Upper lobe of left lung (tissue), 6 donors: ENCODE measurements at places on chromosomes 5 and 9. TPM values are rescaled to one million over a fixed set of nuclear protein-coding genes. Genes with fewer than 3 reads are reported as not detected.

SHOC1 gene
- not detected for total RNA-seq

IGIP gene
- 11.9 TPM for total RNA-seq

LURAP1L gene
- 27.6 TPM for total RNA-seq

FGF1 gene
- 0.76 TPM for total RNA-seq

PCDHGA10 gene
- 19.9 TPM for total RNA-seq

GRCh38 chr5:2487152-2487763, 264.2 kb downstream of the IRX2 start:
- DNase-seq = no peak
- no peak overlapping the region for H3K4me3 ChIP-seq
- H3K27me3 ChIP-seq = no peaks in the 10 kb centered on the region
- no peak overlapping the region for H3K27ac ChIP-seq

- H3K27me3 ChIP-seq = no peaks in the 10 kb centered on the region
- H3K4me1 ChIP-seq = peaks cover 6% of the 10 kb centered on the region
- no peaks in the 10 kb centered on the region for H3K36me3 ChIP-seq
- H3K4me3 ChIP-seq = no peak overlapping the region
- no peak for DNase-seq
- no peak overlapping the region for H3K27ac ChIP-seq
Measured at GRCh38 chr5:81631124-81631523, 119.8 kb downstream of the SSBP2 start.

DNA sequence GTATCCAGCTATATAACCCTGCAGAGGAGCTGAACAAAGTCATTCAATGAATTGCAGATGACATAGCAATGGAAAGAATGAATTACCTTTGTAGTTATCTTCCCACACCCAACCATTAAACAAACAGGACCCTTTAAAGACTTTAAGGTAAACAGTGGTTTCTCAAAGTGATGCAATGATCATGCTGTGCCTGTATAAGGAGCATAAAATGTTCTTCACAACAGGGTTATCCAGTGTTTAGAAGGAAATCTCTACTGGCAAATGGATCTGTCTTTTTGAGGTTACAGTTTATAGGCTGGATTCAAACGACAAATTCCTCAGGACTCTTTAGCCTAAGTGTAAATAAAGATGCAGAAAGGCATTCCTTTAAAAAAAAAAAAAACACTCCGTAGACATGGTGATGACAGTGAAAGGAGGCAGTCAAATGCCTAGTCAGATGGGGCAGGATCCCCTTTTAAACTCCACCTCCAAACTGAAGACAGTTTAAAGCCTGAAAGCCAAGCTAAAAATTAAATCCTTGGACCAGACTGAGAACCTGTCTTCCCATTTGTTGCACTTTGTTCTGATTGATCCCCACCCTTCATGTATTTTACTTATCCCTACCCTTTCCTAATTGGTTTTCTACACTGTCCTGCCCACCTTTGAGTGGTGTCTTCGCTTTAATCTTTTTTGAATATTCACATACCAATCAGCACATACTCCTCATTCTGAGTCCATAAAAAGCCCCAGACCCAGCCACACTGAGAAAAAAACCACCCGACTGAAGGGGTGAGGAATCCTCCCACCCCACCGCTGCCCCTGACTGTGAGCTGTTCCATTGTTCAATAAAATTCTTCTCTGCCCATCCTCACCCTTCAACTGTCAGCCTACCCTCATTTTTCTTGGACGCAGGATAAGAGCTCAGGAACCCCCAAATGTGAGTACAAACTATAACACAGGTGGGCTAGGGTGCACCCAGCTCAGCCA, 761.3 kb upstream of the DMAC1 start:
- no peaks in the 10 kb centered on the region for H3K4me1 ChIP-seq
- no peaks in the 10 kb centered on the region for H3K36me3 ChIP-seq
- no peaks in the 10 kb centered on the region for H3K27me3 ChIP-seq
- no peak for DNase-seq

GRCh38 chr9:6133346-6134063, 82.1 kb upstream of the IL33 start:
- DNase-seq = no peak
- H3K4me1 ChIP-seq = no peaks in the 10 kb centered on the region
- H3K36me3 ChIP-seq = no peaks in the 10 kb centered on the region
- no peak overlapping the region for H3K27ac ChIP-seq
- no peak overlapping the region for H3K4me3 ChIP-seq

DNA sequence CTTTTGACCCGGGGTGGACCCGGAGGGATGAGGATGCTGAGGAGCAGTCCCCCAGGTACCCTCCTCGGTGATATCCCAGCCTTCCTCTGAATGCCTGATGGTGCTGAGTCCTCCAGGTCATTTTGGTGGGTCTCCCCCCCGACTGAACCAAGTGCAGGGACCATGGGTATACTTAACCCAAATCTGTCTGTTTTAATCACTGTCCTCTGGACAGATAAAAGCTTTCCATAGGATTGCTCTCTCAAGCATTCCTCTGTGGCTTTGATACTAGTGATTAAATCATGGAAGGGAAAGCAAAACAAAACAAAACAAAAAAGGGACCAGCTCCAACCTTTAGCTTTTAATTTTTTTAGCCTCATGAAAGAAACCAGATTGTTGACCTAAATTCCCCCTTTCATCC, 26.0 kb downstream of the PAPPA start:
- H3K27ac ChIP-seq = no peak overlapping the region
- no peaks in the 10 kb centered on the region for H3K4me1 ChIP-seq
- DNase-seq = no peak
- no peak overlapping the region for H3K4me3 ChIP-seq

DNA sequence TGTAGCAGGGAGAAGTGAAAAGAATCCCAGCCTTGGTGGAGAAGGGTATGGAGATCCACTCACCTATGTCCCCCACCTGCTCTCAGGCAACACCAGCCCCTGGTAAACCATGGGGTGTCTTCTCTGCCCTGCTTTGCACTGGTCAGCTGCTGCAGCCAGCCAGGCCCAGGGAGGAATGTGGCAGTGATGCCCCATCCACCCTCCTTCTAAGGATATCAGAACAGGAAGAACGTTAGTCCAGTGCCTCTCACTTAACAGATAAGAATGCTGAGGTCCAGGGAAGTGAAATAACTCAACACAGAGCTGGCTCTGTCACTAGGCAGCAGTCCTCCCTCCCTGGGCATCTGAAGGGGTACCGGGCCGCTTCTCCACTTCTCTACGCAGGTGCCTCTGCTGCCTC, 9.7 kb upstream of the PPIC start:
- H3K4me1 ChIP-seq = no peaks in the 10 kb centered on the region
- no peaks in the 10 kb centered on the region for H3K36me3 ChIP-seq
- DNase-seq = no peak
- H3K4me3 ChIP-seq = no peak overlapping the region
- H3K27me3 ChIP-seq = no peaks in the 10 kb centered on the region

DNA sequence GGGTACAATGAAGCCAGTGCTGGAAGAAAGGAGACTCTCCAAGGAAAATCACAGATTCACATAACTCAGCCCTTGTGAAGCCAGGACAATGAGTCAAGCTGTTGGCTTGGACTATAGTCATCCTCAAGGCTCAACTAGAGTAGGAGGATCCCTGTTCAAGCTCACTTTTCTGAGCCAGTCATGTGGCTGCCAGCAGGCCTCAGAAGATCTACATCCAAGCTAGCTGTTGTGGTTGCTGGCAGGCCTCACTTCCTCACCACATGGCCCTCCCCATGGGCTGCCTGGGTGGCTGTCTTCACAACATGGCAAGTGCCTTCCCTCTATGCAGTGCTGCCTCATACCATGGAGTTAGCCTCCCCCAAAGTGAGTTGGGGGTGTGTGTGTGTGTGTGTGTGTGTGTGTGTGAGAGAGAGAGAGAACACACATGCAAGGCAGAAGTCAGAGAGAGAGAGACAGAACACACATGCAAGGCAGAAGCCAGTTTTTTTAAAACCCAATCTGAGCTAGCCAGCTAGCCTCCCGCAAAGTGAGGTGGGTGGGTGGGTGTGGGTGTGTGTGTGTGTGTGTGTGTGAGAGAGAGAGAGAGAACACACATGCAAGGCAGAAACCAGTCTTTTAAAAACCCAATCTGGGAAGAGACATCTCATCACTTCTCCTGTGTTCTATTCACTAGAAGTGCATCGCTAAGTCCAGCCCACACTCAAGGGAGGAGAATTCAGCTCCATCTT, 17.1 kb downstream of the SCAI start:
- peaks cover 9% of the 10 kb centered on the region for H3K4me1 ChIP-seq
- H3K36me3 ChIP-seq = no peaks in the 10 kb centered on the region
- peak overlapping the region; percentile 17 for H3K27ac ChIP-seq
- H3K27me3 ChIP-seq = no peaks in the 10 kb centered on the region

DNA sequence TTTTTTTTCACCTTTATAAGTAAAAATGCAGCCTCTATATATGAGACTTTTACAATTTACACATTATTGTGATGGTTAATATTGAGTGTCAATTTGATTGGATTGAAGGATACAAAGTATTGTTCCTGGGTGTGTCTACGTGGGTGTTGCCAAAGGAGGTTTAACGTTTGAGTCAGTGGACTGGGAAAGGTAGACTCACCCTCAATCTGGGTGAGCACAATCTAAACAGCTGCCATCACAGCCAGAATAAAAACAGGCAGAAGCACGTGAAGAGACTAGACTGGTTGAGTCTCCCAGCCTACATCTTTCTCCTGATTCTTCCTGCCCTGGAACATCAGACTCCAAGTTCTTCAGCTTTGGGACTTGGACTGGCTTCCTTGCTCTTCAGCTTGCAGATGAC, 132.8 kb upstream of the DPYSL3 start:
- no peak overlapping the region for H3K27ac ChIP-seq
- no peak overlapping the region for H3K4me3 ChIP-seq
- no peaks in the 10 kb centered on the region for H3K4me1 ChIP-seq
- no peaks in the 10 kb centered on the region for H3K36me3 ChIP-seq
- H3K27me3 ChIP-seq = no peaks in the 10 kb centered on the region

DNA sequence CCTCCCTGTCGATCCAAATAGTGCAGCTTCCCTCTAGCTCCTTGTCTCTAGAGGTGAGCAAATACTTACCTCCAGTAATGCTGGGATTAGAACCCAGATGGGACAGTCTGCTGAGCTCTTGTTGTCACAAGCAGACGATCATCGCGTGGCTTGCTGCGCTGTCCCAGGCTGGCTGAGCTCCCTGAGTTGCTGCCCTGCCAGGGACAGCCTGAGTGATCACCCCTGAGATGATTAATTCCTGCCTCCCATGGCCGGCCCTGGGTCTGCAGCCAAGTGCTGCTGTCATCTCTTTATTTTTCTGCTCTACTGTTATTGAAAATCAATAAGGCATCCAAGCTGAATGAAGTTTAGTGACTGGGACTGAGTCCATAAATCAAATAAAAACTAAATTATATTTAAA, 94.0 kb upstream of the ALDH1B1 start:
- H3K36me3 ChIP-seq = no peaks in the 10 kb centered on the region
- no peak for DNase-seq
- H3K27ac ChIP-seq = no peak overlapping the region
- no peaks in the 10 kb centered on the region for H3K27me3 ChIP-seq
- H3K4me3 ChIP-seq = no peak overlapping the region

- H3K27me3 ChIP-seq = no peaks in the 10 kb centered on the region
- H3K27ac ChIP-seq = no peak overlapping the region
- H3K4me3 ChIP-seq = no peak overlapping the region
Measured at GRCh38 chr9:3730511-3730922, 204.7 kb upstream of the RFX3 start.

DNA sequence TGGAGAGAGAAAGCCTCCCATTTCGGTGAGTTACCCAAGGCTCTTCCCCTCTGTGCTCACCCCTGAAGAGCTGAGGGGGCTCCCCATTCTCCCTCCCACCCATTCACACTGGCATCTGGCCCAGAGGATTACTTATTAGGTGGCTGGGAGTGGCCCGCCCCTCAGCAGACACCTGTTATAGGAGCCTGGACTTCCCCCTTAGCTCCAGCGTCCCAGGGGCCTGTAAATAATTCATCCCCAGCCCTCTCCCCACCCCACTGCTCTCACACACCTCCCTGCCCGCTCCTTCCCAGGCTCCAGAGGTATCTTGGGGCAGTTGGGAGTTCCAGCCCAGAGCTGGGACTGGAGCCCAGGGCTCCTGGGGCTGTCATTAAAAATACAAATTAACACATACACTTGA, 11.6 kb upstream of the SLC6A7 start:
- H3K27ac ChIP-seq = no peak overlapping the region
- no peaks in the 10 kb centered on the region for H3K27me3 ChIP-seq
- no peaks in the 10 kb centered on the region for H3K36me3 ChIP-seq
- no peak overlapping the region for H3K4me3 ChIP-seq
- DNase-seq = no peak
- peaks cover 4% of the 10 kb centered on the region for H3K4me1 ChIP-seq

- no peaks in the 10 kb centered on the region for H3K27me3 ChIP-seq
- no peak overlapping the region for H3K27ac ChIP-seq
- no peaks in the 10 kb centered on the region for H3K4me1 ChIP-seq
- DNase-seq = no peak
- H3K36me3 ChIP-seq = no peaks in the 10 kb centered on the region
- H3K4me3 ChIP-seq = no peak overlapping the region
Measured at GRCh38 chr5:9173281-9174048, 372.4 kb downstream of the SEMA5A start.

DNA sequence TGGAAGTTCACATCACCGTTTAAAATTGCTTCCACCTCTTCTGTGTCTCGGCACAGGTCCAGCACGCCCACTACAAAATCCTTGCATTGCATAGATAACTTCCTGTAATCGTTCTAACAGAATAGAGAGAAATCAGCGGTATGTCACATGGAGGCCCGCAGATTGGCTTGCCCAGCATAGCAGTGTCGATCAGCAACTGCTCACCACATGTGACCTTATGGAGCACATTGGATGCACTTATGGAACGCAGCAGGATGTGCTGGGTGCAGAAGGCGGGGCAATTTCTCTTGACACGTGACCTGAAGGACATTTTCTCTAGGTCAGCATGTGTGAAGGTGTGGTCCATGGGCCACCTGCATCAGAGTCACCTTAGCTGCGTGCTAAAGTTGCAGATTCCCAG, 49.7 kb downstream of the TRPC7 start:
- no peak overlapping the region for H3K4me3 ChIP-seq
- no peaks in the 10 kb centered on the region for H3K27me3 ChIP-seq
- DNase-seq = no peak
- no peak overlapping the region for H3K27ac ChIP-seq
- no peaks in the 10 kb centered on the region for H3K36me3 ChIP-seq

GRCh38 chr9:75993434-75993833, 103.0 kb downstream of the PCSK5 start:
- no peaks in the 10 kb centered on the region for H3K36me3 ChIP-seq
- no peak for DNase-seq
- no peaks in the 10 kb centered on the region for H3K4me1 ChIP-seq
- no peaks in the 10 kb centered on the region for H3K27me3 ChIP-seq

DNA sequence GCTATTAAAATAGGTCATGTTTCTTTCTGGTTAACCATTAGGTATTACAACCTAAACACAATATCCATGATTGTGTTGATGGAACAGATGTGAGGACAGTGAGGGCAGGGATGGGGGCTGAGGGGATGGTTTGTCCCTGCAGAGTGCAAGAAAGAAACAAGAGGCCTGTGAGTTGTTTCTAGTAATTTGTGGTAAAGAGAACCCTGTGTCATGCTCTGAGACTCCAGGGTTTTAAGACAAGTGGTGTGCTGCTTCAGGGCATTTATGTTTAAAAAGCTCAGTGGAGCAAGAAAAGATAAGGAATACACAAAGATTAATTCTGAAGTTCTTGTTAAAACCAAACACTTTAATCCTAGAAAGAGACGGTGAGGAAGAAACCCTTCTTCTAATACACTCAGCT, 656.5 kb downstream of the TLE1 start:
- H3K36me3 ChIP-seq = no peaks in the 10 kb centered on the region
- H3K4me1 ChIP-seq = no peaks in the 10 kb centered on the region
- H3K27me3 ChIP-seq = no peaks in the 10 kb centered on the region
- DNase-seq = no peak

GRCh38 chr9:136225748-136226679, 19.6 kb downstream of the QSOX2 start:
- no peaks in the 10 kb centered on the region for H3K27me3 ChIP-seq
- DNase-seq = peak; percentile 43
- H3K36me3 ChIP-seq = peaks cover 51% of the 10 kb centered on the region
- no peak overlapping the region for H3K27ac ChIP-seq
